ENCODE measurements at places on chromosomes 1 and 21.

- DNase-seq: no peak
Measured at GRCh38 chr1:40270152-40270834, 12.3 kb downstream of the ZMPSTE24 start.

DNA sequence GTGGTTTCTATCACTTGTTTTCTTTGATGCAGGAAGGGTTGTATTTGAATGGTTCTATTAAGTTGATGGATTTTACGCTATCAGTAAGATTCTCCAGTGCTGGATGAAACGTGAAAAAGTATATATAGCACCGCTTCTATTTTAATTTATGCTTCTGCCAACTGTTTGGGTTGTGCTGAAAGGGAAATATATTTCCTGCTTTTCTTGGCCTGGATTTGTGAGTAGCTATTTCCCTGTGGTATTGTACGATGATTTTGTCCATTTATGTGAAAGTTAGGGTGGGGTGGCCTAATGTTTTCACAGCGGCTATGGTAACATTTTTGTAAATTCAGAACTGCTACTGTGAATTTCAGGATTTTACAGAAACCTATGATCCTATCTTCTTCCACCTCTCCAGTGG, 322 bp downstream of the C1orf162 start:
- DNase-seq: no peak

DNA sequence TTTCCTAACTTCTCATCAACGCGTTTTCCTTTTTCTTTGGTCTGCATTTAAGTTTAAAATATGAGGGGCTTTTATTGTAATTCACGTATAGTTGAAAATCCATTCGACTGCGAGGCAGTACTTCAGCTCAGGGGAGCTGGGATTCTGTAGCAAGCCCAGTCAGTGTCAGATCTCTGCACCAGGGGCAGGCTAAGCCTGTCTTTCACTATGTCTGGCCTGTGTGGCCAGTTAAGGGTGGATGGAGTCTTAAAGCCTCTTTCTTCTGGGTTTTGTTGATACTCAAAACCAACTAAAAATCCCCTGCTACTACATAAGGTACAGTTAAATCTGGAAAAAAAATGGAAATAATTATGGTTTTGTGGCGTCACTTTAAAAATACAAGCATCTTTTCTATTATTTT, 124.7 kb downstream of the TYW3 start:
- no peak for DNase-seq

GRCh38 chr21:29487154-29487553, 188.4 kb downstream of the BACH1 start:
- no peak for DNase-seq

Data from NCI-H1417 treated with DMSO at 0.1 percent for 48 hours (cell line).